Uterine smooth muscle cell (primary cell): ENCODE measurements at places on chromosomes 1 and 21. TPM values are rescaled to one million over a fixed set of nuclear protein-coding genes. Genes with fewer than 3 reads are reported as not detected.

SPOCD1 gene
- total RNA-seq, result 71.4 and 85.6 TPM in 2 replicates

KRTAP20-1 gene
- not detected in 2 replicates for total RNA-seq

PALMD gene
- total RNA-seq, result 0.37 and 0.55 TPM in 2 replicates

SPRR2F gene
- total RNA-seq, result not detected in 2 replicates

ARHGAP30 gene
- not detected in 2 replicates for total RNA-seq

SLC44A5 gene
- total RNA-seq, result 0.22 and 0.25 TPM in 2 replicates

CZIB gene
- 50.9 and 67.5 TPM in 2 replicates for total RNA-seq

SLC45A1 gene
- 1.00 and 1.5 TPM in 2 replicates for total RNA-seq

CRTC2 gene
- total RNA-seq, result 2.5 and 3.6 TPM in 2 replicates

ADORA1 gene
- total RNA-seq, result 4.1 and 7.5 TPM in 2 replicates

TAF13 gene
- 118 and 137 TPM in 2 replicates for total RNA-seq

PCAT6 gene
- not detected in 2 replicates for total RNA-seq

RASSF5 gene
- 0.11 and 0.50 TPM in 2 replicates for total RNA-seq

LAPTM5 gene
- total RNA-seq, result not detected in 2 replicates

KCNE1 gene
- total RNA-seq, result 0.12 TPM in 1 of 2 replicates, not detected in the other

HEYL gene
- total RNA-seq, result 0.12 TPM in 1 of 2 replicates, not detected in the other

SLAMF9 gene
- total RNA-seq, result not detected in 2 replicates

WNT4 gene
- total RNA-seq, result 0.11 and 0.50 TPM in 2 replicates

TRMT13 gene
- 15.2 and 19.8 TPM in 2 replicates for total RNA-seq

HPCA gene
- not detected in 2 replicates for total RNA-seq

F13B gene
- total RNA-seq, result not detected in 2 replicates

LIN28A gene
- not detected in 2 replicates for total RNA-seq

NCF2 gene
- total RNA-seq, result 0.11 and 0.87 TPM in 2 replicates

INSRR gene
- under 0.01 TPM in 1 of 2 replicates, not detected in the other for total RNA-seq

FCGR3B gene
- total RNA-seq, result not detected in 2 replicates

ANGPTL3 gene
- not detected in 2 replicates for total RNA-seq

ATP1A4 gene
- total RNA-seq, result not detected in 2 replicates

CRB1 gene
- 0.11 and 0.37 TPM in 2 replicates for total RNA-seq

RIMS3 gene
- 0.44 and 0.50 TPM in 2 replicates for total RNA-seq

CFAP74 gene
- total RNA-seq, result not detected in 2 replicates

KHDC4 gene
- 35.7 and 36.5 TPM in 2 replicates for total RNA-seq

LCE3D gene
- not detected in 2 replicates for total RNA-seq

RGS8 gene
- total RNA-seq, result under 0.01 TPM in 1 of 2 replicates, not detected in the other
